ENCODE measurements at places on chromosomes 3 and 15. TPM values are rescaled to one million over a fixed set of nuclear protein-coding genes. Genes with fewer than 3 reads are reported as not detected.

CACNA2D3 gene
- total RNA-seq, result not detected

VPS13C gene
- total RNA-seq, result 81.6 TPM

SLC6A1 gene
- 0.19 TPM for total RNA-seq

PLCL2 gene
- total RNA-seq, result 8.3 TPM

LYZL4 gene
- total RNA-seq, result 0.18 TPM

ROBO2 gene
- total RNA-seq, result not detected

SNURF gene
- 74.3 TPM for total RNA-seq

ITIH4 gene
- total RNA-seq, result 0.38 TPM

VEPH1 gene
- total RNA-seq, result 107 TPM

STRIT1 gene
- total RNA-seq, result not detected

IL16 gene
- 0.19 TPM for total RNA-seq

ATP10A gene
- total RNA-seq, result 4.3 TPM

SIDT1 gene
- not detected for total RNA-seq

H1-8 gene
- not detected for total RNA-seq

CD96 gene
- not detected for total RNA-seq

NOX5 gene
- under 0.01 TPM for total RNA-seq

ARID3B gene
- total RNA-seq, result 1.4 TPM

TMEM266 gene
- total RNA-seq, result not detected

EFCAB12 gene
- total RNA-seq, result not detected

B3GNT5 gene
- 18.1 TPM for total RNA-seq

TP63 gene
- total RNA-seq, result not detected

CPEB1 gene
- not detected for total RNA-seq

ARRDC4 gene
- total RNA-seq, result 2.4 TPM

GOLGA8Q gene
- total RNA-seq, result 0.18 TPM

All from endothelial cell of coronary artery (primary cell).